ENCODE measurements at places on chromosomes 6 and 20.
A peak's percentile ranks its signal among the peaks of the same experiment; 100 is the strongest.

- DNase-seq, result no peak
Measured at GRCh38 chr20:49982072-49982345, 771 bp upstream of the SNAI1 start.

DNA sequence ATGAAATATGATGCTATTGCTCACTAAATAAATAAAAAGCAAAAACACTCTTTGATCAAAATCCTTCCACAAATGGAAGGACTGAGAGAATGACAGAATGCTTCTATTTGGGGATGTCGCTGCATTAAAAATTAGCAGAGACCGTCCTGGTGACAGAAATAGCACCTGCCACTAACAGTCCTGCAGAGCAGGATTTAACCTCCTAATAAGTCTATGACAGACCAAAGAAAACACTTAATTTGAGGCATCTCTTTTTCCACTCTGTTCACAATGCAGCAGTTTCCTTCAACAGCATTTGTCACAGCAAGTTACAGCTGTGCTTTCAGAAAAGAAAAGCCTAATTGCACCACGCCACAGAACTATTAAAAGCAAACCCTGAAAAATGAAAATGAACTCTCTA, 140.6 kb upstream of the BEND6 start:
- no peak for DNase-seq

- no peak for DNase-seq
Measured at GRCh38 chr20:25399037-25399430, 8.4 kb upstream of the ABHD12 start.

GRCh38 chr20:5197270-5197827, 70.5 kb downstream of the CDS2 start:
- no peak for DNase-seq

- no peak for DNase-seq
Measured at GRCh38 chr6:84119277-84119676, 85.7 kb downstream of the MRAP2 start.

DNA sequence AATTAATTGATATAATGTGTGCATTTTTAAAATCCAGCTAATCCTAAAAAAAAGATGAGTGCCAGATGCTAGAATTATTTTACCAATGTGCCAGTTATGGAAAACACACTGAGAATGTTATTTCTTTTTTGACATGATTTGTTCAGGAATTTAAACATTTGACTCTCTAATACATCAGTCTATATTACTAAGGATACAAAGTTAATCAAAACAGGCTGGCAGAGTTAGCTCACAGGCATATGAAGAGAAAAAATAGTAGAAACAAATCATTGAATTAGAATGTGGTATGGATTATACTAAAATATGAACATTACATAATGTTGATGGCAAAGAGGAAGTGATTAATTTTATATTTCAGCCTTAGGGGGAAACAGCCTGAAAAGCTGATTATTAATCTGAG, 368.3 kb upstream of the GJE1 start:
- DNase-seq, result no peak

DNA sequence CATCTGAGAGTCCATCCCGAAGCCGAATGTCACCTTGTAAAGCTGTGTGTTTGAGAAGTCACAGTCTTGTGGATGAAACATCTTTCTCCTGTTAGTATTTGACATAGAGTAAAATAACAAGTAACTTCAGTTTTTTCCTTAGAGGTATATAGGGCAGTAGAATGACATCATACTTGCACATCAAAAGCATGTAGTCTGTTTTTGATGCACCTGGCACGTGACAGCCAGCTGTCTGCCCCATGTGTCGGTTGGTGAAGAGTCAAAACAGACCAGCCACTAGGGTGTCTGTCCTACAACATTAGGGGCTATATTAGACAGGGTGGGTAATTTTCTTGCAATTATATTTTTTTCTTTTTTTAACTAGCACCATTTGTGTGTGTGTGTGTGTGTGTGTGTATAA, 70.2 kb downstream of the SNX9 start:
- peak; percentile 58 for DNase-seq

DNA sequence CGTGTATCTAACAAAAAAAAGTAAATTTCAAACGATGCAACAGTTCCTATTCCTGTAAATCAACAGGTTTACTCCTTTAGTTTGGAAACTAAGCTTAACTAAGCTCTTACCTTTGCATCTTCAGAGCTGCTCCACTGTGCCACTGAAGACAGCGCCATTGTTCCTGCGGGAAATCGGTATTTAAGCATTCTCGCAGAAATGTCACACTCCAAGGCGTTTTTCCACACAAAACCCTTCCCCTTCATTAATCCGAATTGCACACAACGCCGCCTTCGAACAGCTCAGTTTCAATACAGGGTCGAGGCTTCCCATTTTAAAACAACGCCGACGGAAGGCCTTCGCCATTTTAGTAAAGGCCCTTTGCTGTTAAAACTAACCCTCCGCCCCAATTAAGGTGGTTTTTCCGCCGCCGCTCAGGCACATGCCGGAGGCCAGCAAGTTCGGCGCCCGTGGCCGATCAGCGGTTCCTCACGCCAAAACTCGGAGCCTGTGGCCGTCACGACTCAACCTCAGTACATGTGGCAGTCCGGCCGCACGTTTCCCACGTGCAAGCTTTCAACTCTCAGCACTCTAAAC, 35.4 kb upstream of the SYNCRIP start:
- DNase-seq, result no peak

GRCh38 chr6:149492798-149493343, 8.1 kb upstream of the ZC3H12D start:
- DNase-seq, result no peak

- DNase-seq, result no peak
Measured at GRCh38 chr6:33166363-33166762, 25.9 kb downstream of the COL11A2 start.

- DNase-seq, result no peak
Measured at GRCh38 chr6:14634072-14634471, 516.5 kb downstream of the CD83 start.

DNA sequence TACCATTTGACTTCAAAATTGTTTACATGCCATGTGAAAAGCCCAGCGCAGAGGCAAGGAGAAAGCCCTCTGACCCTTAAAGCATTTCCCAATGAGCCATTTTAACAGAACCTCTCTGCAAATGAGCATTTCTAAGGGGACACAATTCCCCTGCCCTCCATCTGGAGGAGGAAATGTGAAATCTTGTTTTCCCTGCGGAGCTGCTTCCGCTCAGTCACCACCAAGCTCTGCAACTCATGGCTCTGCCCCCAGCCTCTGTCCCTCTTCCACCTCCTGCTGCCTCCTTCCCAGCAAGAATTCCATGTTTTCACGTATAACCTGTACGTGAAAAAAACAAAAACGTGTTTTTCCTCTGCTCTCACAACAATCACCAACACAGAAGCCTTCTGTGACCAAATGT, 12.3 kb downstream of the RIN2 start:
- no peak for DNase-seq

DNA sequence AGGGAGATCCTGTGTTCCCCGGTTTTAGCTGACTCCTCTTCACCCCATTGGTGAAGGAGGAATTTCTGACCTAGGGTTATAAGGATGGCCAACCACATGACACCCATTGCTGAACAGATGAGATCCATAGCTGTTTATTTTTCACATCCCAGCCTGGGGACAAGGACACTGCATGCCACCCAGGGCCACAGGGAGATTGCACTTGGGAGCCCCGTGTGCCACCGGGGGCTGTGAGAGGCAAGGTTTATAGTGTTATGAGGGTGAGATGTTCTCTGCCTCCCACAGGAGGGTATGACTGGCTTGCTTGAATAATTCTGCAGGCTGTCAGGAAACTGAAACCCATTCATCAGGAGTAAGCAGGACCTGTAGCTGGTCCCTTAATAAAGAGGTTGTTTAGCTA, 14.7 kb upstream of the SLPI start:
- DNase-seq, result no peak

DNA sequence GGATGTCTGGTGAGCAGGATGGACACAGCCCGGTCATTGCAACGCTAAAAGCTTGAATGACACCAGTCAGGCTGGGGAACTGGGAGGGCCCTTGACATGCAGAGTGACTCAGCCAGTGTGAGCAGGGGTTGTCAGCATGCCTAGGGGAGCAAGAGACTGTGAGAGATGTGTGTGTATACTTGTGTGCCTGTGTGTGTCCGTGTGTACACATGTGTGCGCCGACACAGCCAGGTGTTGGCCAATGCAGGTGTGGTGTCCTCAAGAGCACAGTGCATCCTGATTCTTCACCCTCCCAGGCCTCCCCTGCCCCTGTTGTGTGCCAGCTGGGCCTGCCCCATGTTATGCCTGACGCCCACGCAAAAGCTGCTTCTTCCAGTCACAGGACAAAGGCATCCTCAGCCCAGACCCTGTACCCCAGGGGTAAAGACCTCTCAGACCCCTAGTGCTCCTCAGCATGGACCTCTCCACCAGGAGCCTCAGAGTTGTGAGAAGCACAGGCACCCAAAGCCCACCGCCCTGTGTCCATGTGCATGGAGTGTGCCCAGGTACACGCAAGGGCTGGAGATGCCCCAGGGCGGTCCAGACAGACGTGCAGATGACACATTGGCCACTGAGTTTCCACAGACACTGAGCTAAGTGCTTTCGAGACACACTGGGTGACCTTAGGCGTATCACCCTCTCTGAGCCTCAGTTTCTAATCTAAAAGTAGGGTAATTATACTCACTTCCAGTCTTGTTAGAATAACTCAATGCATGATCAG, 16.6 kb downstream of the NRSN2 start:
- DNase-seq, result no peak

DNA sequence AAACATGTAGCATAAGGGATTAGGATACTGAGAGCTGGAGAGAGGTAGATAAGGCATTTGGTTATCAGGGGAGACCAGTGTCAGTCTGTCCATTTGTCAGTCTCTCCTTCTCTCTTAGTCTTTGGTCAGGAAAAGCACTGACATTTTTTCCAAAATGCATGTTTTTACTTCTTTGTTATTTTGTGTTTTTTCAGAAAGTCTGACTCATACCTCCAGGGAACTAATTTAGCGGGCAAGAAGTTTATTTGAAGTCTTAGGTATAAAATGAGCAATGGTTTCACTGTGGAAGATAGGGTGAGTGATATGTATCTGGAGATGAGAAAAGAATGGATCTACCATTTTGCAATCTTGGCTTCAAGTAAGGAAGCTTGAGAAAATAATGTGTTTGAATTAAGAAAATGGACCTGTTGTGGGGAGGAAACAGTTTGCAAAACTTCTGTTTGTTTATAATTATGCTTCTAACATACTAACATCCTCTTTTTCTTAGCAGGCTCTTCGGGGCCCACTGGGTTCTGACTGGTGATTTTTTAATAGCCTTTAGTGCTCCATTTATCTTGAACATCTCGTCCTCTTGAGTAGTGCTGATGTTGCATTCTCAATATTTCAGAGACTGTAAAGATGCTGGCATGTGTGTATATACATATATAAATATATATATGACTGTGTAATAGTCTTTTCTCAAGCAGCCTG, 66.9 kb upstream of the FABP7 start:
- no peak for DNase-seq

- DNase-seq, result no peak
Measured at GRCh38 chr6:105319331-105319730, 83.6 kb downstream of the PREP start.

GRCh38 chr6:22083119-22083518, 213.7 kb downstream of the PRL start:
- DNase-seq, result no peak

GRCh38 chr6:15285682-15286294, 39.9 kb downstream of the JARID2 start:
- DNase-seq, result no peak

DNA sequence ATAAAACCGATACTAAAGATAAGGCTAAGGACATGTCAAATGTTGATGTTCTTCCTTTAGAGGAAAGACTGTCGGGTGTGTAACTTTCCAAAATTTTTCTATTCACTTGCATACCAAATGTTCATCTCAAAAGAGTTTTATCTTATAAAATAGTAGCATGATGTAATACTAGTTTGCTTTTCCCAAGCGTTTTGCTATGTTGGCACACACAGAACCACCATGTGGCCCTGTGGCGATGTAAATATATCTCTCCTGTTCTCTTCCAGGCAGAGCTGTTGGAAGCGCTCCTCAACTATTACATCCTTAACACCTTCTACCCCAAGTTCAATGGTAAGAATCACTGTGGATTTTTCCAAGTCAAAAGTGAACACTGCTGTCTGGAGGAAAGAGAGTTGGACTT, 26.5 kb downstream of the LBP start:
- no peak for DNase-seq

- no peak for DNase-seq
Measured at GRCh38 chr6:117619178-117619577, 16.9 kb upstream of the GOPC start.

- no peak for DNase-seq
Measured at GRCh38 chr6:47360388-47360787, 50.7 kb upstream of the TNFRSF21 start.

DNA sequence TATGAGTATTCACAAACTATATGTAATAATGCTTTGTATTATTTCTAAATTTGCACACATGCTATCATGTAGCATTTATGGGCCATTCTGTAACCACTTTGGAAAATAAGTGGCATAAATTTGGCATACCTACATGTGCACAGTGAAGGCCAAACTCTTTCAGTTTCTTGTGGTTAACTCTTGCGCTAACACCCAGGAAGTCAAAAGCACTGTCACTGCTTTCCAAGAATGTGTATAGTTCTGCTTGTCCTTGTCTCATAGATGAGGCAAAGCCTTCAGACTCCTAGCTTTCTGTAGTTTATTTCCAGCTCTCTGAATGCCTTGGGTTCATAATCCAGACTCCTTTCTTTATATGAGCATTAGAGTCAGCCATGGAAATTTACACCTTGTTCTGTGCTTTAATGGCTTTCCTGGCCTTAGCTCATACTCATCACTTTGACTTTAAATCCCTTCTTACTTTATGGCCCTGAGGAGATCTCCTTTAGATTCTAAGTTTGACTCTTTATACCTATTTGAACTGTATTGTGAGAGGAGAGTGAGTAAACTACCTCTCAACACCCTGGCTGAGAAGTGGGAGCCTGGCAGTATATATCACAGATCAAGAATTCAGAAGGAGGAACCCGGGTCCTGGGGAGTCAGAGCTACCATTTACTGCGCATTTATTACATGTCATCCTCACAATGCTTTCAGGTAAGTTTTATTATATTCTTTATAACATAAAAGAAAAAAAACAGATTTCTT, 949 bp upstream of the SLC17A3 start:
- DNase-seq, result no peak

- DNase-seq, result no peak
Measured at GRCh38 chr6:52392944-52393343, 27.2 kb upstream of the EFHC1 start.

- DNase-seq, result no peak
Measured at GRCh38 chr6:7761051-7761450, 35.2 kb downstream of the BMP6 start.
